ENCODE measurements at places on chromosomes 7 and 10.

- DNase-seq, result no peak
Observed at GRCh38 chr7:74627661-74628411, 29.7 kb upstream of the GTF2I start.

DNA sequence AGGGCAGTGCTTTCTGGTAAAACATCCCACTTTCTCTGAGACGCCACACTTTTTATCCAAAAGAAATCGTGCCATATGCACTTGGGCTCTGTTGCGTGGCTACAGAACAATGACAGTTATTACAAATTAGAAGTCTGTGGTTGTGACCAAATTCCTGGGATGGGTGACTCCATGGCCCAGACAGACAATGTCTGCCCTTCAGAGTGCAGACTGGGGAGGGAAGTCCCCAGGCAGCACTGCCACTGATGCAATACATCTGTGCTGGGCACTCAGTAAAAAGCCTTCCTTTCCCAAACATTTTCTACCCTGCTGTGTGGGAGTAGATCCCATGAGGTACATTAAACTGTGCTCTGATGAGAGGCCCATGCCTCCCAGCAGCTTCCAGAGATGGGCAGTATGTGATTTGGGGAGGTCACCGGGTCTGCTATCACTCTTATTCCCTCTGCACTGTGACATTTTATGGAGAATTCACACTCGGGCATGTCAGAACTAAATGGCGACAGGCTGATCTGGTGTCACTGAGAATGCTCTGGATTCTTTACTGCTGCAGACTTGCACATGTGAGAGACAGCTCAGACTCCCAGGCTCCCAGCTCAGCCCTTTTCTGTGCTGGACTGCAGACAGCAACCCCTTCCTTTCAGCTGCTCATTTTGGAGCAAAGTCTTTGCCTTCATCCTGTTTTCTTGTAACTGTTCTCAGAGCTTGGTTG lies 243.5 kb upstream of the ZNF32 start:
- peak; percentile 54 for DNase-seq

- no peak for DNase-seq
Observed at GRCh38 chr7:72032934-72033333, 379.2 kb downstream of the CALN1 start.

- DNase-seq, result no peak
Observed at GRCh38 chr7:99002827-99003212, 124.5 kb downstream of the TRRAP start.

GRCh38 chr7:5367661-5368060 lies 56.0 kb downstream of the TNRC18 start:
- no peak for DNase-seq

- peak; percentile 51 for DNase-seq
Observed at GRCh38 chr10:72736828-72737220, 44.9 kb downstream of the MCU start.

DNA sequence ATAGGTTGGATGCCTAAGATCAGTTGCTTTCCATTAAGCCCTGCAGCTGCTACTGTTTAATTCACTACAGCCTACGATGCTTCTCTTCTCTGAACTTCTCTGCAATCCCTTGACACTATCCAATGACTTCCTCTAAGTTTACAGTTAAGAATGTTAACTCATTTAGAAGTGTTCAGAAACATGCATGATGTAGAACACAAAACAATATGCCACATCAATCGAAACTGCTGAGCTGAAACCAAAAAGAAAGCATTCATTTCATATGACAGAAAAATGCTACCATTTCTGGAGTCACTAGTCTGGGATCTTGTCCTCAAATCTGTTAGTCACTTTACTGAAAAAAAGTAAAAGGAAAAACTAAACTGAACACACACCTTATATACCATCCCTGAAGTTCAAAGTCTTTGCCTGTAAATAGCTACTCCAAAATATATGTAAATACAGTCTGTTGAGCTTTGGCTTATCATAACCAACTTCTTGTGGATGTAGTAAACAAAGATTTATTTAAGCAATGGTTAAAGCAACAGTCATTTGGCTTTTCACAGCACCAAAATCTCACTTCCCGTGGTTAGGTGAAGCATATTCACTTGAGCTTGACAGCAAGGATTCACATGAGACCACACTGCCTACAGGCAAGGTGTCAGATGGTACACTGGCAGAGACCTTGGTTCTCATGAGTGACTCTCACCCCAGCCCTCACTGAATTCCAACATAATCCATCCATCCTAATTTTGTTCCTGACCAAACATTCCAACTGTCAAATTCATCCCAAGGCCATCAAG lies 187.0 kb downstream of the PPP1R17 start:
- no peak for DNase-seq
